ENCODE measurements at places on chromosomes 1 and 21.

GRCh38 chr1:206839006-206839560, 26.3 kb upstream of the IL20 start:
- DNase-seq = no peak

GRCh38 chr1:167016100-167016750, 27.1 kb downstream of the MAEL start:
- DNase-seq = no peak

DNA sequence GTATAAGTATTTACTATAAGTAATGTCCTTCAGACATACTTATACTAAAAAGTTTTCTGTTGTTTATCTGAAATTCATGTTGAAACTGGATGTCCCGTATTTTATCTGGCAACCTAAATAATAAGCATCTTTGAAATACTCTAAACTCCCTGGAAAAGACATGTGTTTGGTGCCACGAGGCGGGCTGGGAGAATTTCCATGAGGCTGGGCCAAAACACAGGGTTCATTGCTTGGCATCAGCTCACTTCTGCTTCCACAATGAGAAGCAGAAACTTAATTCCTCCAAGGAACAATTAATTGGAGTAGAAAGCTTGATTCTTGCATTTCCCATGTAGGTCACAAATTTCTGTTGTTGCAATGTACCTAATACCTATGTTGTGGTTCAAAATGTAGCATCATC, 110.2 kb downstream of the PSMG1 start:
- DNase-seq = no peak

DNA sequence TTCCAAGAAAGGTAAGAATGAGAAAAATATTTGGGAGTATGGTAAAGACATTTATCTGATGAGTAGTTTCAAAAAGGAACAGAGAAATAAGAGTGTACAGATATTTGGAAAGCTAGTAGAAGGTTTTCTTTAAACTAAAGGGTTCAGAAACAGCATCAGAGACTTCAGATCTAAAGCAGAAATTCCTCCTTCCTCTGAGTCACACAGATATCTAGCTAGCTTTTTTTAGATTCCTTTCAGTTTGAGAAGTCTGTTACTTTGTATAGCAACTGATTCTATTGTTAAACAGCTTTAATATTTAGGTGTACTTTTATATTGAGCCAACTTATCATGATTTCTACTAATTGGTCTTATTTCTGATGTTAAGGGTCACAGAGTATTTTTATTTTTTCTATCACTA, 4.7 kb downstream of the AMY2B start:
- no peak for DNase-seq

DNA sequence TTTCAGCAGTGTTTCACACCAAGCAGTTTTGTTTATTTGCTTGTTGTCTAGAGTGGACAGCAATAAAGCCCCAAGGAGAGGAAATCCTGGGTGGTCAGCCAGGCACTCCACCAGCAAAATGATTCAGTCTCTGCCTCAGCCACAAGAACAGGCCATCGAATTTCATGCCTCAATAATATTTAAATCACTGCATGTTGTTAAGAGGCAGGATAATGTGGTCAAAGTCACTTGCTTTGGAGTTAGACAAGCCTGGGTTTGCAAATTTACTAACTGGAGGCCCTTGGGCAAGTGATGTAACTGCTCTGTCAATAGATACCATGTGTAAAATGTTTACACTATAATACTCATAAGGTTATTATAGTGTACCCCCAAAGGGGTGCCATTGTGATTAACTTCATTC, 349.6 kb downstream of the LMO4 start:
- no peak for DNase-seq

DNA sequence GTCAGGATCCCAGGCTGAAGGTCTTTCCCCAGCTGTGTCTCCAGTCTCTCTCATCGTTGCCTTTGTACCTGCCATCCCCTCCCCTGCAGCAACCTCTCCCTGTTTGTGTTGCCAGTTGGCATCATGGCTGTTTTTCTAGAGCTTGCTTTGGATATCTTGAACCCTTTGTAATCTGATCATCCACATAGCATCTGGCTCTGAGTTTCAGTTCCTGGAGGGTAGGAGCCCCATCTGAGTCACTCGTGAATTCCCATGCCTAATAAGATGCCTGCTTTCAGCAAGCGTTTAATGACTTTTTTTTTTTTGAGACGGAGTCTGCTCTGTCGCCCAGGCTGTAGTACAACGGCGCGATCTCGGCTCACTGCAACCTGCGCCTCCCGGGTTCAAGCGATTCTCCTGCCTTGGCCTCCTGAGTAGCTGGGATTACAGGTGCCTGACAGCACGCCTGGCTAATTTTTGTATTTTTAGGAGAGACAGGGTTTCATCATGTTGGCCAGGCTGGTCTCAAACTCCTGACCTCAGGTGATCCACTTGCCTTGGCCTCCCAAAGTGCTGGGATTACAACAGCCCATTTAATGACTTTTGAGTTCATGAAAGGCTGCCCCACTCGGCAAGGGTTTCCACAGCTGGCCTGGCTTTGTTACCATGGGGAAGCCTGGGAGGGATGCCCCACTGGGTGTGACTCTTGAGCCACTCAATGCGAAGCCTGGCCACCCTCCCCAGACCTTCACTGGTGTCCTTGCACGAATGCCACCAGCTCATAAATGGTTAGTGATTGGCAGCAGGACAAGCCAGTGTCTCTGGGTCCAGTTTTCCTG, 11.9 kb downstream of the ALPL start:
- DNase-seq = peak; percentile 57

GRCh38 chr1:77288275-77288674, 6.5 kb downstream of the AK5 start:
- peak; percentile 32 for DNase-seq

DNA sequence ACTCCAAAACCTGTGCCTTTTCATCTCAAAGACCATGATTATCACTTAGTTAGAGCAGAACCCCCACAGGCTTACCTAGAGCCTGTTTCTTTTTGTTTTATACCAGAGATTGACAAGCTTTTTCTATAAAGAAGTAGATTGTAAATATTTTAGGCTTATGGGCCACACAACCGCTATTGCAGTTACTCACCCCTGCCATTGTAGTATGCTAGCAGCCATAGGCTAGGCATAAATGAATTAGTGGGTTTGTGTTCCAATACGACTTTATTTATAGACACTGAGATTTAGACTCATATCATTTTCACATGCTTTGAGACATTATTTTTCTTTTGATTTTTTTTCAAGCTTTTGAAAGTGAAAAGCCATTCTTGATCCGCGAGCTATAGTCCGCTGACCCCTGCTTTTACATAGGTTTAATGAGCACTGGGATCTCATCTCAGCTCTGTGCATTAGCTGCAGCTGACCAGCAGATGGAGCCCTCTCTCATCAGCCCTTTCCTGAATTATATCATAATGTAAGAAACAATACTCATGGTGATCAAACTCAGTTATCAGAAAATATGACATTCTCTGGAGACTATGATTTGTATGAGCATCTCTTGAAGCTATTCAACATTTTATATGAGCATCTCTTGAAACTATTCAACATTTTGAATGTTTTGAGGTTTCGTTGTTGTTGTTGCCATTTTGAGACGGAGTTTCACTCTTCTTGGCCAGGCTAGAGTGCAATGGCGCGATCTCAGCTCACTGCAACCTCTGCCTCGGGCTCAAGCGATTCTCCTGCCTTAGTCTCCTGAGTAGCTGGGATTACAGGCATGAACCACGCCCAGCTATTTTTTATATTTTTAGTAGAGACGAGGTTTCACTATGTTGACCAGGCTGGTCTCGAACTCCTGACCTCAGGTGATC, 111.9 kb upstream of the L1TD1 start:
- peak; percentile 73 for DNase-seq

DNA sequence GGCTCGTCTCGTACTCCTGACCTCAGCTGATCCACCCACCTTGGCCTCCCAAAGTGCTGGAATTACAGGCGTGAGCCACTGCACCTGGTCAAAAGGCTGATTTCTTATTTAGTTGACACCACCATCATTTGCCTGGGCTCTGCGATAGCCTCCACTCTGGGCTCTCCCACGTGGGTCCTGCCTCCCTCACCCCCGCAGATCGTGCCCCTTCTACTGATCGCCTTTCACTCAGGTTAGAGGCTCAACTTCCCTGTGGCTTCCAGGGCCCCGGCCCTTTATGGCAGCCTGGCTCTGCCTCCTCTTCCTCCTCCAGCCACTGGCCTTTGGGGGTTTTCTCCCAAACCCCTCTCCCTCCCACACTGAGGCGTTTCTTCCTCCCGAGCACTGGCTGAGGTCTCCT, 2.5 kb upstream of the MFAP2 start:
- no peak for DNase-seq

DNA sequence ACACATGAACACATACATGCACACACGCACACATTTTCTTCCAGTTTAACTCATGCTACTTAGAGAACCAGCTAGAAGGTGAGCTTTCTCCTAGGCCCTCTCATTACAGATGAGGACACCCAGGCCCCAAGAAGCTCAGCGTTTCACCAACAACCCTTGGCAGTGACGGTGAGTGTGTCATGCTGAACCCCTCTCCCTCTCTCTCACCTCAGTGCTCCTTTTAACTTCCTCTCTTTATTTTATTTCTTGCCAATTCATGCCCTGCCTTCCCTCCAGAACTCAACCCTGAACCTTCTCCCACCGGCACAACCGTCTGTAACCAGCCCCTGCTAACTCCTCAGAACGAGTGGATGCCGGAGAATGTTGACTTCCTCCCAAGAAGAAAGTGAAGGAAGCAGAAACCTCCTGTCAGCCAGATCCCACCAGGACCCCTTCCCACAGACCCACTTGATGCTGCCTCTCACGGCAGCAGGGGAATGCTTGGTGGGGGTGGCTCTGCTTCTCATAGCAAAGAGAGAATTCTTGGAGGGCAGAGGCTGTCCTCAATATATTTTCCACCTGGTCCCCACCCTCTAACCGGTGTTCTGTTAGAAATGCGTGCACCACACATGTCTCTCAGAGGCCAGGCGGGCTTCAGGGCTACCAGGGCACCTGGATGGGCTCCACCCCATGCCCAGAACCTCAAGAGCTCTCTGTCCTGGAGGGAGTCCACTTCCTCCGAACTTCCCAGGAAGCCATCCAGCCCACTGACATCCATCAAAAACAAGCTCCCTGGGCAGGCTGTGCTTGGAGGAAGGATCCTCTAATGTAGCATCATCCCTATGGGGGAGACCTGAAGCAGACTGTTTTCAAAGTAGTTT, 134.0 kb downstream of the TOMM20 start:
- DNase-seq = no peak

DNA sequence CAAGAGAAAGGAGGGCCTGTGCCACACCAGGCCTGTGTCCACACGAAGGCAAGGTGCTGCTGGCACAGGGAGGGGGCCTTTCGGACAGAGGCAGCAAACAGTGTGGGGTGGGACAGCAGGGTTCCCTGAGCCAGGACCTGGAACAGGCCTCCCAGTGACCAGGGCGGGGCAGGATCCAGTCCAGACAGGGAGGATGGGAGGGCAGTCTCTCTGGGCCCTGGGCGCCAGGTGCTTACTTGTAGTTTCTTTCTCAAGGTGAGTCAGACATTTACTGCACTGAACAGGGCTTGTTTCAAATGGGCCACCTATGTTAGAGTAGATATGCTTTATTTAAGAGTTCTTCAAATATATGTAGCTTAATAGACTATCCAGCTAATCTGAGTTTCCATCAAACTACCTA, 52.8 kb upstream of the STUM start:
- DNase-seq = no peak

Measured in foreskin fibroblast (primary cell).